ENCODE measurements at places on chromosomes 6 and 20.

GRCh38 chr6:106316375-106316766 is 9.2 kb downstream of the ATG5 start:
- DNase-seq = no peak

GRCh38 chr6:50721978-50722377 is 8.7 kb downstream of the TFAP2D start:
- DNase-seq = no peak

- no peak for DNase-seq
These were observed 24.6 kb upstream of the GTF3C6 start for GRCh38 chr6:110933912-110934311.

DNA sequence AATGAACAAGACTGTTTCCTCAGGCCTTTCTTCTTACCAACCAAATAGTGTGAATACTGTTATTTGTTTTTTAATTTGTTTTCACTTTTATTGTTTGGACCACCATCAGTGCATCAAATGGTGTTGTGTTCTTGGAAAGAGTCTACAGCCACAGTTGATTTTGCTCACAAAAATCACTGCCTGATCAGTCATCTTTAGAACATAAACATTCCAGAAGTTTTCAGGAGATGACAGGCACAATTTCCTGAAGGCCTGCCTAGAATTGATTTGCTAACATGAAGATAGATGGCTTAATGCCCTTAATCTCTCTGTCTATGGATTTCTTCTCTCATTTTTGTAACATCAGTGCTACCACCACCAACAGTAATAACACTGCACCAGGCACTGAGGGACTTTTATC is 13.5 kb downstream of the IL22RA2 start:
- DNase-seq = no peak

DNA sequence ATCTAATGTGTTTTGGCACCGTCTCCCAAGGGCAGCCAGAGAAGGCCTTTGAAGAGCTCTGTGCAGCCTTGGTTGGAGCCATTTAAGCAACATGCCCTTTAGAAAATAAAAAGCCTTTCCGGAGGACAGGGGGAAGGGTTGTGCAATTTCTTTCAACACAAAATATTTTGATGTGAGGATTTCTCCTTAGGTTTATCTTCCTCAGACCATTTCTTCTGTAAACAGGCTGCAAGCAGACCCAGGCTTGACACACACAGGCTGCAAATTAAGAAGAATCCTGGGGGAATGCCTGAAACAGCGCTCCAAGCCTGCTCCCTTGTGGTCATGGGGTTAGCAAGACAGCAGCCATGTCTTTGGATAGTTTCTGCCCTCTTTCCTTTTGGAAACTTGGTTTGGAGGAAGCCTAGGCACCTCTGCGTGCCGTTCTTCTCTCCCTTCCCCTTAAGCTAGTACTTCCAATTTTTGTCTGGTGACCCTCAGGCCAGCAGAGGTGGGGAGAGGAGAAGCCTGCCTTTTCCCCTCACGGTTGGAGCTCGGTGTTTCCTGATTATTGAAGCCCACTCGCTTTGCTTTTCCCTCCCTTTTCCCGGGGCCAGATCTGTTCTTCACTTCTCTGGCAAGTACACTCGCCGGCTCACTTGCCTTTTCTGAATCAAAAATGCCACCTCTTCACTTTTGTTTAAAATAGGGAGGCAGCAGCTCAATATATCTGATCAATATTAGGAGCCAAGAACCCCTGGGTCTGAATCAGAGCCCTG is 39.6 kb upstream of the NOX3 start:
- no peak for DNase-seq
